ENCODE measurements at places on chromosomes 5 and 9.

- DNase-seq, result no peak
These were observed 958 bp downstream of the MYOZ3 start for GRCh38 chr5:150661821-150662596.

GRCh38 chr9:27590651-27591050, 17.4 kb upstream of the C9orf72 start:
- DNase-seq, result no peak

DNA sequence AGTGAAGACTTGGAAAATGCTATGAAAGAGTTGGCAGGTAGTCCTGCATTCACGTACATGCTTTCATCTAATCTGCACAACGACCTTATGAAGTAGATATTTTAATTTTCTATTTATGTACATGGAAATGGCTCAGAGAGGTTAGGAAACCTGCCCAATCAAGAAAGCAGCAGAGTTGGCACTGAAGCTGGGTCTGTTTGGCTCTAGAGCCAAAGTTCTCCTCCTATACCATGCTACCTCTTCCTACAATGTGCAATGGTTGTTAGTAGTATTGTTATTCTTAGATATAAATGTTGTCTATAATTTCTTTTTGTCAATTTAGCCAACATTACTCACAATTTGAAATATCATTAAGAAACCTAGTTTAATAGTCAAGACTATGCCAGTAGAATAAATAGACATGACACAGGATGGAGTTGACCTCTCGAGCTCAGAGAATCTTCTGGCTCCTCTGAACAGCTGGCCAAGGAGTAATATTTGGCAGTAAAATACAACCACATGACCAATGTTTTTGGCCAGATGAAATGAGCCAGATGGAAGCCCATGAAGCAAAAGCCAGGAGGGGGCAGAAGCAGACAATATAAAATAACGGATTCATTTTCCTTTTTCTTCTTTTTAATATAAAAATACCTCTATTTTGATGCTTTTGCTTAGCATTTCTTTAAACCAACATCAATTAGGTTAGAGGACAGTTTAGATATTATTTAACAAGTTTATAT, 542.3 kb downstream of the PDE4D start:
- no peak for DNase-seq

GRCh38 chr9:137685741-137686420, 67.1 kb downstream of the EHMT1 start:
- DNase-seq, result no peak

GRCh38 chr5:150576449-150576949, 64.0 kb upstream of the SYNPO start:
- DNase-seq, result no peak

GRCh38 chr5:32565145-32565544, 20.2 kb upstream of the SUB1 start:
- no peak for DNase-seq

- DNase-seq, result peak; percentile 60
These were observed 47.4 kb downstream of the P4HA2 start for GRCh38 chr5:132180134-132180745.

DNA sequence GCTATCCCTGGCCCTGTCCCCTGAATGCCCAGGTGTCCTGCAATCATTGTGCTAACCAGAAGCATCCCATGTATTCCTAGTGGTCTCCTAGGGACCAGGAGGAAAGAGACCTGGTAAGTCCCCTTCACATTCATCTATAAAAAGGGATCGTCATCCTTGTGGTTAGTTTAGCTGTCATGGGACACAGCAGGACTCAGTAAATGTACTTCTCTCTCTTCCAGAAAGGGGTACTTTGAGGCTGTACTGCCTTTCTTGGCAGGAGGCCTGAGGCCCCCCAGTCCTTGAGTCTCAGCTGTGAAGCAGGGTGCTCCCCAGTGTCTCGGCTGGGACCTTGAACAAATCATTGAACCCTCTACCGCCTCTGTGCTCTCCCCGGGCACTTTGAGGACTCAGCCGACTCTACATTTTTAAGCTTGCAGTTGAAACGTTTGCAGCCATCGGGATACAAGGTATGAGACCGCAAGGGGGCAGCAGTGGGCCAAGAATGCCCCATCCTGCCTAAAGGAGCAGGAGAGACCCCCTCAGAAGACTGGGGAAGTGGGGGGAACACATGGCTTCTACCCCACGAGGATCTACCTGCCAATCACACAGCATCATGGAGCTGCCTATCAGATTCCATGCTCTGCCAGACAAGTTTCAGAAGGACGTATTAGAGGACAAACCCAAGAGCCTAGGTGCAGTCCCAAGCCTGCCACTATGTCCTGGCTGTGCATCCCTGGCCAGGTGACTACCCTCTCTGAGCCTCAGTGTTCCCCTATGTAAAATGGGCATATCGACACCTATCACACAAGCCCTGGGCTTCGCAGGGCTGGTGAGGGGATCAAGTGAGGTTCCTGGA, 2.4 kb upstream of the PHYKPL start:
- peak; percentile 89 for DNase-seq

DNA sequence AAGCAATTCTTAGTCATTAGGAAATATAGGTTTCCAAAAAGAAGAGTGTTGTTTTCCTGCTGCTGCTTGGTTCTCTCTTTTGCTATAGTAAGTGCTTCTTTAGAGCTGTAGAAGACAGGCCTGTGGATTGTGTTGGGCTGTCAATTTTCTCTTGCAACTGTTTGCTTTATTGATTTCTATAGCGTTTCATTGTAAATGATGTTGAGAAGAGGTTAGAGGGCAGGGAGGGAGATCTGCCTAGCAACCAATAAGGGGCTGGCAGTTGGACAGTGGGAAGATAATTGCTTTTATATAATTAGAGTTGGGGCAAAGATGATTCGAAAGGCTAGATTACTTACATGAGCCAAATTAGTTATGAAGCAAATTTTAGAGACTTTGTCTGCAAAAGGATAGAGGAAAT, 11.1 kb downstream of the UNC13B start:
- DNase-seq, result no peak

DNA sequence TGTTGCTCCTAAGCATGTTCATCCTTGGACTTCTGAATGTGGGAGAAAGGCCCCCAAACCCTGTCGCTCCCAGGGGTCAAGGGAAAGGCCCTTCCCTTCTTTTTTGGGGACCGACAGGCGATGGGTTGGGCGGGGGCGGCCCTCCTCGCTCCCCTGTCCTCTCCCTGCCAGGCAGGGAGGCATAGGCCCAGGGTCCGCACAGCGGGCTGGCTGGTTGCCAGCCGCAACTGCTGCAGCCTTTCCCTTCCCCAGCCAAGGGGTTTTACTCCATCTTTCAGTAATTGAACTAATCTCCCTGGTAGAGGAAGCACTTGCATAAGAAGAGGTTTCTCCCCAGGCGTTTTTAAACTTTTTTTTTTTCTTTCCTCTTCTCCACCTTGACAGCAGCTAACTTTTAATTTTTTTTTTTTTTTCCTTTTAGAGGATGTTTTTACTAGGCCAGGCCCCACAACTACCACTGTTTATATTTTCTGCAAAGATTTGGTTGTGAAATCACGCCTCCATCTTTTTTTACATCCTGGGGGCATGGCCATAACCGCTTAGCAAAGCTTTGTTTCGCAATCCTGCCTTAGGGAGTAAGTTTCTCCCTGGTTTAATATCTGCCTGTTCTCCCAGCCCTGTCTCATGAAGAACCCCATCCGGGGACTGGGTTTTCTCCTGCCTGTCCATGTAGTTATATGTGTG, 216.9 kb upstream of the ZNF608 start:
- peak; percentile 54 for DNase-seq

DNA sequence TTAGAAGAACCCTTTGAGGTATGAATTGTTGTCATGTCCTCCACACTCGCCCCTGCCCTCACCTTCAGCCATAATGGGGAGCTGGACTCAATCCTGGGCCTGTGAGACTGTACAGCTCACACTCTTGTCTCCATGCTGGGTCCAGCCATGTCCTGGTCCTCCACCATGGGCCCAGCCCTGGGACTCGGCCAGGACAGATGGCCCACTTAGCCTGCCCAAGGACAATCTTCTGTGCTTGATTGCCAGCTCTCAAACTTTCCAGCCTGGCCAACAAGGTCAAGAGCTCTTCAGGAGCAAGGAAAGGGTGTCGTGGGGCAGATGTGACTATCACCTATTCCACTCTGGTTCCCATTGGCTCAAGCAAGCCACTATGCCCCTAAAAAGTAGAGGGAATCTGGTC, 90.8 kb downstream of the HRH2 start:
- no peak for DNase-seq

- DNase-seq, result no peak
These were observed 108.2 kb downstream of the AUH start for GRCh38 chr9:91253488-91253887.

- DNase-seq, result no peak
These were observed 970 bp upstream of the TRIM32 start for GRCh38 chr9:116686135-116686534.

DNA sequence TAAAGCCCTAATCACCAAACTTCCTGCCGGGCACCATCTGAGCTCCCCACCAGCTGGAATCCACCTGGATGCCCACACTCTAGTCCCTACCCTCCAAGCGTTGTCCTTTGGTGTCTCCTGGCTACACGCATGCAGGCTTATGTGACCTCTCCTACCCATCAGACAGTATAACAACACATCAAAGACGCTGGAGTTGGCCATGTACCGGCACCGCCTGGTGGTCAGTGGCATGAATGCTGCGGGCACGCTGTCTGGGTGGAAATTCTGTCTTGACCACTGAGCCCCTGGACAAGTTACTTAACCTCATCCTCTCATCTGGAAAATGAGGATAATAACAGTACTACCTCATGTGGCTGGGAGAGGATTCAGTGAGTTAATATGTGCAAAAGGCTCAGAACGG, 23.4 kb upstream of the CORO2A start:
- DNase-seq, result peak; percentile 61

- DNase-seq, result peak; percentile 90
These were observed 580.8 kb downstream of the CCDC171 start for GRCh38 chr9:16133556-16134227.

DNA sequence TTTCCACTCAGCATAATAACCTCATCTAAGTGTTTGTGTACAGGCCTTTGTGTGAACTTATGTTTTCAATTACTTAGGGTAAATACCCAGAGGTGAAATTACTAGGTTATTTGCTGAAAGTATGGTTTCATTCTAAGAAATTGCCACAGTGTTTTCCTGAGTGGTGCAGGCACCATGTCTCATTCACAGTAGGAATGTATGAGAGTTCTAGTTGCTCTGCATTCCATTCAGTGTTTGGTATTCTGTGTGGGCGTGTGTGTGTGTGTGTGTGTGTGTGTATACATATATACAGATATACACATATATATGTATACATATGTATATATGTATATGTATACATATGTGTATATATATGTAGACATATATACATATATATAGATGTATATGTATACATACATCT, 8.8 kb upstream of the SVEP1 start:
- no peak for DNase-seq

- peak; percentile 31 for DNase-seq
These were observed 64.9 kb downstream of the DOCK2 start for GRCh38 chr5:169701910-169702451.

GRCh38 chr9:132669319-132669697, 475 bp downstream of the DDX31 start:
- DNase-seq, result peak; percentile 82

GRCh38 chr5:16540421-16540820, 74.8 kb upstream of the ZNF622 start:
- DNase-seq, result no peak

- peak; percentile 46 for DNase-seq
These were observed 971.5 kb downstream of the EFNA5 start for GRCh38 chr5:106699198-106699597.

Data from neural progenitor cell (in vitro differentiated cells).